ENCODE measurements at places on chromosomes 16 and 17.

GRCh38 chr16:58365623-58366022, 26.6 kb upstream of the GINS3 start:
- DNase-seq: peak; percentile 16

DNA sequence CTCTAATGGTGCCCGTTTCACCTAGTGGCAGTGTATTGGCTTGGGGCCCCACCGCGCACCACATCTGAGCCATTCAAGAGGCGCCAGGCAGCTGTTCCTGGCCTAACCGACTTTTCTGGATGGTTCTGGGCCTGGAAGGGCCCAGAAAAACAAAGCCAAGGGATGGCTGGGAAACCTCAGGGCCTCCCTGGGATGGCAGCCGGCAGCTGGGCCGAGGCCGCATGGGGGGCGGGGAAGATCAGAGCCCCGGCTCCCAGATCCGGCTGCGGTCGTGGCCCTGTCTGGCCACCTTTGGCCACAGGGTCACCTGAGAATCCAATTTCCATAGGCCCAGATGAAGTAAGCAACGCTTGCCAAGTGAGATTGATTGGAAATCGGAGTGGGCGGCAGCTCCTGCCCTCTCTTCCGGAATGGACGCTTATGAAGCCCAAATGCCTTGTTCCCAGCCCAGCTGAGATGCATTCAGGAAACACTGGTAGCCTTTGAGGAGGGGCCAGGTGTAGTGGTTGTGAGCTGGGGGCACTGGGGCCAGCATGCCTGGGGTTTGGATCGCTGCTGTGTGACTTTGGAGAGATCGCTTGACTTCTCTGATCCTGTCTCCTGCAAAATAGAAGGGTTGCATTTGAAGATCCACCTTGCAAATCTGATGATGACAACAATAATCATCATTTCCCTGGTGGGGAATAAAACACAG, 163.8 kb upstream of the GSE1 start:
- DNase-seq: no peak

GRCh38 chr16:88789594-88789993, 4.6 kb upstream of the PIEZO1 start:
- no peak for DNase-seq

GRCh38 chr17:78364436-78365281, 4.8 kb upstream of the SOCS3 start:
- no peak for DNase-seq

- no peak for DNase-seq
Measured at GRCh38 chr17:37064206-37064605, 115.5 kb downstream of the AATF start.

DNA sequence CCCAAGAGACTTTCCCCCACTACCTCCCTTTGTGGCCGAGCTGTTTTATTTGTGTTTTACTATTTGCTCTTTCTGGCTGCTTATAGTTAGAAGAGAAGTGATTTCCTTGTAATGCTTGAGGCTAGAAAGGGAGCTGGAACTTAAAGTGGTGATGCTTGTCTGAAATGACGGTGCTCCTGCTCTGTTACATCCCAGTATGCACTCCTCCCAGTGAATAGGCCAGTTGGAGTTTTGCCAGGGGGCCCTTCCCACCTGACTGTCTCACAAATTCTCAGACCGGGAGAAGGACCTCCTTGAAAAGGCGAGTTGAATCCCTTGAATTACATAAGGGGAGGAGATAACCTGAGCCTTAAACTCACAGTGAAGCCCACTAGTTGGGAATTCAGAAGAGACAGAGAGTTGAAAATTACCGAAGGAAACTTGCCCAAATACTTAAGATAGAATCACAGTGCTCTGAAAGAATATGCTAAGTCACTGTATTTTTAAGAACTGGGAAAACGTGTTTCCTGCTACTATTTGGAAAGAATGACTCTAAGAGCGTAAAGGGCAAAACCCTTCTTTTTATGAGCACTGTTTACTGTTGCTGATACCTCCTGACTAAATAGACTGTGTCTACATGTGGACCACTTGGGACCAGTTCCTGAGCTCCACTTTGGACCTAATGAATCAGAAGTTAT, 84.7 kb upstream of the CLEC3A start:
- DNase-seq: no peak

GRCh38 chr16:3536271-3536731, 35.5 kb downstream of the CLUAP1 start:
- no peak for DNase-seq

DNA sequence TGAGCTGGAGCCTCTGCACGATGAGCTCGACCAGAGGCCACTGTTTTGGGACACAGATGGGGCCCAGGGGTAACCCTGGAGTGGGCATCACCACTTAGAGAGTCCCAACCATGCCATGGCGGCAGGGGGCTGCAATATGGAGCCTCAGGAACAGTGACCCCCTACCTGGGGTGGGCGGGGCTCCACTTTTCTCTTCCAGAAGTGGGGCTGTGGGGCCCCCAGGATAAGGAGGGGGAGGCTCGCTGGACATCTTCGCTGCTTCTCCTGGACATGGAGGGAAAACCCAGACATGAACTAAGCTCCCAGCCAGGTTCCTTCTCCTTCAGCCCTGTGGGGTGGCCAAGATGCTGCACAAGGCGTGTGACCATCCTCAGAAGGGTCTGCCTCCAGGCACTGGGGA, 24.7 kb downstream of the CDIP1 start:
- no peak for DNase-seq

GRCh38 chr16:25005445-25006306, 9.5 kb downstream of the ARHGAP17 start:
- DNase-seq: no peak

DNA sequence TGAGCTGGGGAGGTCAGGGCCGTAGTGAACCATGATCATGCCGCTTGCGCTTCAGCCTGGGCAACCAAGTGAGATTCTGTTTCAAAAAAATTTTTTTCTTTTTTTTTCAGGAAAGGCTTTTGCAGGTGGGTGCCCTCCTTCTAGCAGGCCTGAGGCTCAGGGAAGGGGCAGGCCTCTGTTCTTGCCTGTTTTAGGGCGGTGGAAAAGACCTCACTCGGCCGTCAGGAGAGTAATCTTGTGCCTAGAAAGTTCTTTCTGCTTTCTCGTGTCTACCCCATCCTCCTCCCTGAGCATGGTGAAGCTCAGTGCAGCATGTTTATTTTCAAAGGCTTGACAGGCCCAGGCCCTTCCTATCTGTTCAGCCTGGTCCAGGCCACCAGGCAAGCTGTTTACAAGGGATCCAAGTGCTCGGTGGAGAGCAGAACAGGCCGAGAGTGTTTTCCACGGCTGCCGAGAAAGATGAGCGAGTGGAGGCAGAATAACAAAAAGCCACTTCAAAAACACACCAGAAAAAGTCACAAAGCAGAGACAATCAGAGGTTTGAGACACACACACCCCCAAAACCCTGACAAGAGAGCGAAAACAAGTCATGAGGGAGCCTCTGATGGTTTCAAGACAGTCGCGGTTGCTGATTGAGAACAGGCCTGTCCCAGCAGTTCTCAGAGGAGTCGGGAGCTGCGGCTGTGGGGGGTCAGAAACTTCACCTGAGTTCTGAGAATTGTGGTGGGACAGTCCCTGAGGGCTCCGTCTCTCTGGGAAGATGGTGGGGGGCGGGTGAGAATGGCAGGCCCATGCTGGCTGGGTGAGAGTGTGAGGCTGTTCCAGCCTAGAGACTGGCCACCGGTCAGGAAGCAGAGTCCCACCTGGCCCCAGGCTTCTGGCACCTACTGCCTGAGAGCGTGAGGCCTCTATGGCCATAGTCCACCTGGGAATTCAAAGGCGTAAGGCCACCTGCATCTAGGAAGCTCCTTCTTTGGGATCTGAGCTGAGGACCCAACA, 37.5 kb upstream of the CCR7 start:
- no peak for DNase-seq

GRCh38 chr17:4505187-4505586, 6.5 kb downstream of the SPNS2 start:
- no peak for DNase-seq

- no peak for DNase-seq
Measured at GRCh38 chr16:89944773-89945172, 3.8 kb upstream of the DEF8 start.

- no peak for DNase-seq
Measured at GRCh38 chr17:68662479-68662878, 61.3 kb upstream of the FAM20A start.

DNA sequence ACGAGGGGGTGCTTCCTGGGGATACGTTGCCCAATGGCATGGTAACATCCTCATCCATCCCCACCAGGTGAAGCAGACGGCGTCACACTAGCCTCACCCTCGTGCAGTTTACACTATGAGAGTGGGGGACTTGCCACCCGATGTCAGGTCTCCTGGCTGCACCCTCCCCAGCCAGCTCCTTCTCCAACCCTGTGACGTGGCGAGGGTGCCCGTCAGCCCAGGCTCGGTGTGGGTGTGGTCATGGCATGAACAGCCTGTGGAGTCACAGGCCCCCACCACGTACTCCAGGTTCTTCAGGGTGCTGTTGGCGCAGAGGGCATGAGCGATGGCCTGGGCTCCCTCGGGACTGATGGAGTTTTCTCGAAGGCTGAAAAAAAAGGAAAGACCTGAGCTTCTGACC, 28.3 kb downstream of the NLRC3 start:
- DNase-seq: no peak

DNA sequence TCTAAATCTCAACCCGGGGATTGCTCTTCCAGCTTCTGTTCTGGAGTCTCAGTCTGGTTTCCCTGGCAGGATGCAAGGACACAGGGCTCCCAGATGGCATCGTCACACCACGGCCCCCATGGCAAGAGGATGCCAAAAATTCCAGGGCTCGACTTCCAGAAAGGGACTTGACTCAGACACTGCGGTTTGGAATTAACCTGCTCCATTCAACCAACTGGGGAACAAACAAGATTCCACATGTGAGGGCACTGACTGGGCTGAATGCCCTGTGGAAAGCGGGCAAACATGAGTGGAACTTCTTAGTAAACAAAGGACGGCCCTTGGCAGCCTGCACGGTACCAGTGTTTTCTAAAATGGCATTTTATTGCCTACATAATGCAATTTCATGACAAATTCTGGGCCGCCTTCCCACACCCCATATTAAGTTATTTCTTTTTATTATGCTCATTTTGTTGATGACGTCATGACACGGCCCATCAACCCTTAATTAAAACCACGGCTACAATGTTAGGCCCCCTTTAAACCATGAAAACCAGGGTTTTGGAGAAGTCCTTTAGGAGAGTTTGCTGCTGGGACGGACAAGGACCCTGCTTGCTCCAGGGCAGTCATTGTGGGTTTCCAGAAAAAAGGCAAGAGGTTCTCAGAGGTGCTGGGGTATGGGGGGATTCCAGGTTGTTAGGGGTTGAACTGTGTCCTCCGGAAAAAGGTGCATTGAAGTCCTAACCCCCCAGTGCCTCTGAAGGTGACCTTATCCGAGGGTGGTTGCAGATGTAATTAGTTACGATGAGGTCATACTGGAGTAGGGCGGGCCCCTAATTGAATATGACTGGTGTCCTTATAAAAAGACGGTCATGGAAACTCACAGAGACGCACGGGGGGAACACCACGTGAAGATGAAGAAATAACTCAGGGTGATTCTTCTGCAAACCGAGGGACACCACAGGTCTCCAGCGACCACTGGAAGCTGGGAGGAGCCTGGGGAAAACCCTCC, 205.6 kb downstream of the FOXL1 start:
- DNase-seq: peak; percentile 34

DNA sequence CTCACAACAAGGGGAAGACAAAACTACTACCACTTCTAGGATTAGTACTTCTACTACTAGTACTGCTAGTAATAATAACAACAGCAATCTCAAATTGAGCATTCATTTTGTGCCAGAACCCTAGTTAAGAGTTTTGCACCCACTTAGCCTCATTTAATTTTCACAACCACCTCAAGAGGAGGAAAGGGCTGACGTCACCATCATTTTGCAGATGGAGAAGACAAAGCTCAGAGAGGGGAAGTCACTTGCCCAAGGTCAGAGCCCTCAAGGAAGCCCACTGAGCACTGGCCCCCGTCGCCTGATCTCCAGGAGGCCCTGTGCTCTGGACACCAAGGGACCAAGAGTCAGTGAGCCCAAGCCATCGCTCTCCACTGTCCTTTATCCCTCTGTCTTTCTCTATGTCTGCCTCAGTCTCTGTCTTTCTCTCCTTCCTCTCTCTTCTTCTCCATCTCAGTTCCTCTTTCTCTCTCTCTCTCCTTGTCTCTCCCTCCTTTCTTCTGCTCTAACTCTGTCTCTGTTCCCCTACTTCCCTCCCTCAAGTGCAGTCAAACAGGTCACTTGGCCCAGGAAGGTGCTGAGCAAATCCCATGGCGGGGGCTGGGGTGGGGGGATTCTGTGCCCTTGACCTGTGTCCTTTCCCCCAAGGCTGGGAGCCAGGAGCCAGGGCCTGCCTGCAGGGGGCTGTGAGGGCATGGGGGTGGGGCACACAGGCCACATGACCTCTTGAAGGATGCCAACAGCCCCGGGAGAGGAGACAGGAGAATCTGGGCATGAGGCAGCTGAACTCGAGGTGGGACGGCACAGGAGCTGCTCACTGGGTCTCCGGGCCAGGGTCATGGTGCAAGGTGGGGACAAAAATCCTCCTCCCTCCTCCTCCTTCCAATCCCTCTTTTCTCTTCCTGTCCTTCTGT, 11.2 kb upstream of the NGFR start:
- no peak for DNase-seq

DNA sequence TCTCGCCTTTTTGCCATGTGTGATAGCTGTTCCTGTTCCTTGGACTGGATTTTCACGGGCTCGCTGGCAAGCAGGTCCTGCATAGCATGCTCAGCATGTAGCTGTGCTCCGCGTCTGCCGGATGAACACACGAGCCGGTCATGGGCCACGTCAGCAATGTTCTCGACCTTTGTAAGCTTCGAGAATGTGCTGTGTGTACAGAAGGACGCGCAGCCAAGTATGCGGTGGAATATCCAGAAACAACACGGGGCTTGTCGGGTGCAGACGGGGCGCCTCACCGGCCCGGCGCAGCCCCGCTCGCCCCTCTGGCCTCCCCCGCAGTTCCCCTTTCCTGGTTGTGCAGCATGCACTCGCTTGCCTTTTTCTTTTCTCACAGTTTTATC, 42.2 kb downstream of the RPTOR start:
- DNase-seq: no peak

GRCh38 chr16:51404386-51404785, 253.3 kb upstream of the SALL1 start:
- peak; percentile 8 for DNase-seq

DNA sequence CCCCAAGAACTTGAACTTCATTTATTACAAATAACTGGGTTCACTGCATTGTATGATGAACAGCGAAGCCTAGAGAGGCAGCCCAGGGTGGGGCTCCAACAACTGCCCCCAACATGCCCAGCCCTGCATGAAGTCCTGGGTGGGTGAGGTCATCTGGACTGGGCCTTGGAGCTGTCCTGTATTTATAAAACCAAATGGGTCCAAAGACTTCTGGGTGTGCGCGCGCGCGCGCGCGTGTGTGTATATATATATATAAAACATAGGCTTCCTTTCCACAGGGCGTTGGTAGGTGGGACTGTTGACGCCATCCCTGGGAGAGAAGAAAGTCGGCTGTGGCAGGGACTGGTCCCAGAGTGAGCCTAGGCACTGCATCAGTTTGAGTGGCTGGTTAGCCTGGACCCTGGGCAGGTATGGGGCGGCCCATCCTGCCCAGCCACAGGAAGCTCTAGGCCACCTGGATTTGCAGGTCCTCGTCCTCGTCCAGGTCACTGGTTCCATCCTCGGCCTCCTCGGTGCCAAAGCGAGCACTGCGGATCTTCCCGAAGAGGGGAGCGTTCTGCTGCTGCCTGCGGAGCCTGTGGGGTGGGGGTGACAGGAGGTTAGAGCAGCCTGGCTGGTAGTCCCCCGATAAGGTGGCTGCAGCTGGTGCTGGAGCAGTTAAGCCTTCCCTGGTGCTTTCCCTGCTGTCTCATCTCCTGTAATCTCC, 23.9 kb downstream of the CCDC102A start:
- no peak for DNase-seq
